Naive B cell (primary cell): ENCODE measurements at places on chromosomes 12 and 14.

GRCh38 chr12:119660076-119660475 is 7.9 kb upstream of the PRKAB1 start:
- peaks cover 8% of the 10 kb centered on the region for H3K27me3 ChIP-seq
- H3K4me1 ChIP-seq: peaks cover 4% of the 10 kb centered on the region
- H3K36me3 ChIP-seq: no peaks in the 10 kb centered on the region
- no peak overlapping the region for H3K27ac ChIP-seq
- DNase-seq: no peak

- no peak overlapping the region for H3K27ac ChIP-seq
- no peaks in the 10 kb centered on the region for H3K36me3 ChIP-seq
These were observed 107.9 kb downstream of the PLCZ1 start for GRCh38 chr12:18629916-18630315.

DNA sequence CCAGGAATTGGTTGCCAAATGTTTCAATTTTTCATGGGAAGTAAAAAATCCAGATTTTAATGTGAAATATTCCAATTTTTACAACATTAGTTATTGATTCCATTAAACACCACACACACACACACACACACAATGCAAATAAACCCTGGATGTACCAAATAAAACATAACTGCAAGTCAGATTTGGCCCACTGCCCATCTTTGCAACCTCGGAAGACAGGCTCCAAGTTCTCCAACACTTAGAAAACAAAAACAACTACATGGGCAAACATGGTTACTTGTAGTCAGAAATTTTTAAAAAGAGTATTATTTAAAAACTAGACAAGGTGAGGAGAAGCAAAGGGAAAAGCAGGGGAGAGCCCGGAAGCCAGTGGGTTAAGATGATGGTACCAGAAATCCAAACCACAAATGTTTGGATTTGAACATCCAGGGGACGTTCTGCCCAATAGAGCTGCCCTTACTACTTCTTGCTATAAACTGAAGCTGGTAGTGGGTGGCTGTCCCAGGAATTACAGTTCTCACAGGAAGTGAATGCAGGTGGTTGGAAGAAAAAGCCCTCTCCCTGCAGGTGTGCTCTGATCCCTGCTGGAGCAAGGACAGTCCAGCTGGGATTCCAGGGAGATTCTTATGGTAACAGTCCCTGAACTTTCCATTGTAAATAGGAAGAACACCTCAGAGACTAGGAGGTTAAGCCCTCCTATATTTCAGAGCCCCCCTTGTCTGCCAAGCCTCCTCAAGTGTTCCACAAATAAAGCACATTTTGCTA is 111.7 kb downstream of the SLC25A21 start:
- H3K27me3 ChIP-seq: no peaks in the 10 kb centered on the region
- no peak overlapping the region for H3K27ac ChIP-seq
- no peaks in the 10 kb centered on the region for H3K36me3 ChIP-seq

DNA sequence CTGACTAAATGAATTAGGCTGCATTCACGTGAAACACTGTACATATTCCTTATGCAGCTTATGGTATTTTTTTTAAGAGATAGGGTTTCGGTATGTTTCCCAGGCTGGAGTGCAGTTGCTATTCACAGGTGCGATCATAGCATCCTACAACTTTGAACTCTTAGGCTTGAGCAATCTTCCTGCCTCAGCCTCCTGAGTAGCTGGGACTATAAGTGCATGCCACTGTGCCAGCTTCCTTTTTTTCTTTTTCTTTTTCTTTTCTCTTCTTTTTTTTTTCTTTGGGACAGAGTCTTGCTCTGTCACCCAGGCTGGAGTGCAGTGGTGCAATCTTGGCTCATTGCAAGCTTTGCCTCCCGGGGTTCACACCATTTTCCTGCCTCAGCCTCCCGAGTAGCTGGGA is 35.8 kb upstream of the SPPL3 start:
- no peak overlapping the region for H3K27ac ChIP-seq
- DNase-seq: no peak
- H3K4me1 ChIP-seq: peaks cover 6% of the 10 kb centered on the region
- no peaks in the 10 kb centered on the region for H3K36me3 ChIP-seq

DNA sequence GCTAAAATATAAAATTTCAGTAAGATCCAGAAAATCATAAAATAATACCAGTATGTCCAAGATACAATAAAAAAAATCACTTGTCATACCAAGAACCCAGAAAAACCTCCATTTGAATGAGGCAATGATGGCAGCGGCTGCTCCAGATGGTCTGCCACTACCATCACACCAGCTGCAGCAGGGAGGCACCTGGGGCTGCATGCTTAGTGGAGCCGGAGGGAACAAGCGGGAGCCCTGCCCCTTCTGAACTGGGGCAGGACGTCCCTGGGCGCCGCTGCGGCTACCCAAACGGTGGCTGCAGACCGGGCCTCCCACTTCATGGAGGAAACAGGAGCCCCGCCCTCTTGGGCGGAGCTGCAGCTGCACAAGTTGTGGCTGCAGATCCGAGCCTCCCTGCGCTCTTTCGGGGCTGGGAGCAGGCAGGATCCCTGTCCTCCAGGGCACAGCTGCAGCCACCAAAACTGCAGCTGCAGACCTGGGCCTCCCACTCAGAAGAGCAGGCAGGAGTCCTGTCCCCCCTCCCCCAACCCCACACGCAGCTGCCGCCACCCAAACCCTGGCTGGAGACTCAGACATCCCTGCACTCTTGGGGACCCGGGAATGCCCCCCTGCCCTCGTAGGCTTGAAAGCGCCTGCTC is 36.1 kb upstream of the OR5AU1 start:
- no peak overlapping the region for H3K27ac ChIP-seq
- no peaks in the 10 kb centered on the region for H3K36me3 ChIP-seq
- peak; percentile 58 for DNase-seq
- no peaks in the 10 kb centered on the region for H3K27me3 ChIP-seq

DNA sequence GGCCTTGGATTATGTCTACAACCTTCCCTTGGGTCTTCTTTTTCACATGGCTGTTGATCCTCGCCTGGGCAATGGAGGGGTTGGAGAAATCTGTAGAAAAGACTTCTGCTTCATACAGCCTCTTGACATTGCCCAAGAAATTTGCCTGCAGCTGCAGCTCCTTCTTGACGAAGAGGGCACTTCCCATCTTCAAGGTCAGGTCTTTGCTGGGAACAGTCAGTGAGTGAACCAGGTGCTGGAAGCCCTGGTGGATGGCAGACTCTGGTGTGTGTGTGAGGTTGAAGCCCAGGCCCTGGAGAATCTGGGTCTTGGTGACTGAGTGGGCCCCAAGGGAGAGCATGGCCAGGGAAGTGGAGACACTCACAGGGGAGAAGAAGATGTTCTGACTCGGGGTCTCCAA is 6.7 kb downstream of the SERPINA9 start:
- H3K4me3 ChIP-seq: no peak overlapping the region

- peaks cover 26% of the 10 kb centered on the region for H3K27me3 ChIP-seq
- H3K36me3 ChIP-seq: no peaks in the 10 kb centered on the region
- no peak overlapping the region for H3K4me3 ChIP-seq
These were observed 67.9 kb upstream of the PLXNC1 start for GRCh38 chr12:94080341-94081009.

GRCh38 chr14:100072783-100073346 is 7.6 kb downstream of the EVL start:
- peaks cover 26% of the 10 kb centered on the region for H3K36me3 ChIP-seq
- DNase-seq: peak; percentile 81
- peak overlapping the region; percentile 92 for H3K4me3 ChIP-seq
- H3K27me3 ChIP-seq: no peaks in the 10 kb centered on the region

- no peak for DNase-seq
- peaks cover 19% of the 10 kb centered on the region for H3K27me3 ChIP-seq
- H3K27ac ChIP-seq: no peak overlapping the region
- no peak overlapping the region for H3K4me3 ChIP-seq
- H3K36me3 ChIP-seq: no peaks in the 10 kb centered on the region
- H3K4me1 ChIP-seq: no peaks in the 10 kb centered on the region
These were observed 36.1 kb upstream of the PTCSC3 start for GRCh38 chr14:36212577-36212976.

DNA sequence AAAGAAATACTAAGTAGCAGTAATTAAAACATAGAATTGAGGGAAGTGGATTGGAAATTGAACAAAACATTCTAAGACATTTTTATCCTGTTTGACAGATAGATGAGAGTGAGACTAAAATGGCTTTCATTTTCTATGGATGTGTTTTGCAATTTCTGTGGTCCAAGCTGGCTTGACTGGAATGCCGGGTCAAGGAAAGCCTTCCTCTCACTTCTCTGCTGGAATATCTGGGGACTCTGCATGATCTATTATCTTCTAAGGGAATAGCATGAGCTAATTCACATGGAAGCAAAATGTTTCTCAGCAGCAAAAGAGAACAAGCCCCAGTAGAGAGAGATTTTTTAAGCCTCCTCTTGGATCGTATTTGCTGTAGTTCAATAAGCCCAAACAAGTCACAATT is 407.9 kb upstream of the ATXN7L3B start:
- H3K27ac ChIP-seq: no peak overlapping the region
- no peak overlapping the region for H3K4me3 ChIP-seq
- no peaks in the 10 kb centered on the region for H3K36me3 ChIP-seq
- H3K4me1 ChIP-seq: no peaks in the 10 kb centered on the region
- H3K27me3 ChIP-seq: no peaks in the 10 kb centered on the region

DNA sequence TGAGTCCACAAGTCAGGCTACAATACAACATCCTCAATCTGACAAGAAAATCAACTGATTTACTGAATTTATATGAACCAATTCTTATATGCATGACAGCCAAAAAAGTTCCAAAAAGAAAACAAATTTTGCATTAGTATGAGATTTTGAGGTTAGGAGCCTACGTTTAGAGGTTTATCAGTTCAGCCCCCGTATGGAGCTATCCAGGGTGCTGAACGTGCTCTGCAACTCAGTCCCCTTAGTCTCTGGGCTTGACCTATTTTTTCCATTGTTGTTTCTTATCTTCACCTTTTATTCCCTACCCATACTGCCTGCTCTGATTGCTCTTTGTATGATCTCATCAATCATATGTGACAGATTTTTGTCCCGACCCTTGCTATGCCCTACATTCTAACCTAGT is 693.0 kb downstream of the NRXN3 start:
- no peaks in the 10 kb centered on the region for H3K36me3 ChIP-seq
- H3K4me3 ChIP-seq: no peak overlapping the region
- no peaks in the 10 kb centered on the region for H3K27me3 ChIP-seq

DNA sequence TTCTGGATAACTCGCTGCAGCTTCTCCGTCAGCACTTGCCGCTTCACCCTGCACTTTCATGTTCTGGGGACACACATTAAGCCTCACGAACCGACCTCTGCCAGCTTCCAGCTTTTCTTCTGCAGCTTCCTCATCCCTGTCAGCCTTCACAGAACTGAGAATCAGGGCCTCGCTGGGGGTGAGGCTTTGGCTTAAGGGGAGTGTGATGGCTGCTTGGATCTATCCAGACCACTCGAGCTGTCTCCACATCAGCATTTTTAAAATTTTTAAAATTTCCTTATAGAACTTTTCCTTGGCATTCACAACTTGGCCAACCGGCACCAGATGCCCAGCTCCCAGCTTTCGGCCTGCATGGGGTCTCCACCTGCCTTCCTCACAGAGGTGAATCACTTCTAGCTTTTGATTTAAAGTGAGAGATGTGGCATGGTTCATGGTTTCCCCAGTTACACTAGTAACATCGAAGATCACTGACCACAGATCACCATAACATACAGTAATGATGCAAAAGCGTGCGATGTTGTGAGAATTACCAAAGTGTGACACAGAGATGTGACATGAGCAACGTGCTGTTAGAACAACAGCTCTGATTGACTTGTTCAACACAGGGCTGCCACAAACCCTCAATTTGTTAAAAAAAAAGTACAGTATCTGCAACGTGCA is 139.1 kb upstream of the C14orf180 start:
- no peak overlapping the region for H3K4me3 ChIP-seq
- H3K27ac ChIP-seq: no peak overlapping the region
- H3K4me1 ChIP-seq: peaks cover 7% of the 10 kb centered on the region
- no peaks in the 10 kb centered on the region for H3K36me3 ChIP-seq

DNA sequence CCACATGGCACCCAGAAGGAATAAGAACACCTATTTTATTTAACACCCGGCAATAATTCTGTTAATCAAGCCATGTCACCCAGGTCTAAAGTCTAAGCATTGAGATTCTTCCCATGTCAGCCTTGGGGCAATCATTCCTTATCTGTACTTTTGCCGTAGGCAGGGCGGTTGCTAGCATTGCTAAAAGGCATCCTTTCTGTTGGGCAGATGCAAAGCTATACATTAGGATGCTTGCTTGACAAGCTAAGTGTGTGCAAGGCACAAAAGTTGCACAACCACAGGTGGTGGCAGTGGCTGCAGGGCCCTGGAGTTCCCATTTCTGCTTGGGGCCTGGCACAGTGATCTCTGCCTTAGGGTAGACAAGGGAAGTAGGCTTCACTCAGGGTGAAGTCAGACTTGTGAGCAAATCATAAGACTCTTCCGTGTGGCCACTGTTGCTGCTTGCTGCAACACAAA is 12.5 kb upstream of the GALNT6 start:
- H3K4me1 ChIP-seq: peaks cover 5% of the 10 kb centered on the region
- no peaks in the 10 kb centered on the region for H3K36me3 ChIP-seq
- DNase-seq: no peak
- H3K27me3 ChIP-seq: no peaks in the 10 kb centered on the region
- no peak overlapping the region for H3K4me3 ChIP-seq
- peak overlapping the region; percentile 42 for H3K27ac ChIP-seq

DNA sequence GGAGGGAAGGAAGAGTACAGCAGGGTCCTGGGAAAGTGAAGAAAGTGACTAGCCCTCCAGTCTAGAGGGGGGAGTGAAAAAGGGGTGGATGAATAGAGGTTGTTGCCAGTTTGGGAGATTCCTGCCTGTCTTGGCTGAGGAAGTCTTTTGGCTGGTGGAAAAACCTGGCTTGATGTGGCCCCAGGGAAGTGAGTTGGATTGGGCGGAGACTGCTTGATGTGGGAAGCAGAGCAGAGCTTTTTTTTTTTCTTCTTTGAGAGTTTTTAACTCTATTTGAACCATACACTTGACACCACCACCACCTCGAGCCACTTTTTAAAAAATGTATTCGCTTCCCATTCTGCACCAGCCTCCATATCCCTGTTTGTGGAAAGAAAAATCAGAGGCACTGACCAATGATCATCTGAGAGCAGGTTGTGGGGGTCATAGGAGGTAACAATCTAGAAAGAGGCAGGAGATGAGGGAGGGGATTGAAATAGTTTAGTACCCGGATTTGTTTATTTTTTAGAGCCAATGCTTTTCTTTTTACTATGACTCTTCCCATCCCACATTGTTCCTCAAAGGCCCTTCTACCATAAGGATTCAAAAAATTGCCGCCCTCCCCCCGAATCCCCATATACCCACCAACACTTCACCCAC is 690 bp upstream of the DTX3 start:
- peaks cover 18% of the 10 kb centered on the region for H3K4me1 ChIP-seq
- no peak for DNase-seq
- peak overlapping the region; percentile 81 for H3K4me3 ChIP-seq
- peaks cover 36% of the 10 kb centered on the region for H3K27me3 ChIP-seq
- peaks cover 30% of the 10 kb centered on the region for H3K36me3 ChIP-seq

DNA sequence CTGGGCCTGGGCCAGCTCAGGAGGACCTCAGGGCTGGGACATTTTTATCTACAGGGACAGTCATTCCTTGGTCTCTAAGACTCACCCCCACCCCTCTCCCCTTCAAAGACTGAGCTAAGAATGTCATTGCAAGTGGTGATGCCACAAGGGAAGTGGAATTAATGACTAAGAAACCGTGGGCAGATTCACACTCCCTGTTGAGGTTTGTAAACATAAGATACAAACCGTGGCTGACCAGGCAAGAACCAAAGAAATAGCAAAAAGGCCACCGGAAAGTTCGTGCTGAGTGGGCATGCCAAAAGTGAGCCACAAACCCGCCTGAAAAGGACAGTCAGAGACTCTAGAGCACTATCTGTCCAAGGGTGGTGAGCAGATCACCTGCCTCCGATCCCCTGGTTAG is 25.7 kb downstream of the NUAK1 start:
- no peak overlapping the region for H3K27ac ChIP-seq
- H3K27me3 ChIP-seq: peaks cover 41% of the 10 kb centered on the region
- no peak overlapping the region for H3K4me3 ChIP-seq
- DNase-seq: no peak
- H3K36me3 ChIP-seq: no peaks in the 10 kb centered on the region
